ENCODE measurements at places on chromosomes 6 and 20.

DNA sequence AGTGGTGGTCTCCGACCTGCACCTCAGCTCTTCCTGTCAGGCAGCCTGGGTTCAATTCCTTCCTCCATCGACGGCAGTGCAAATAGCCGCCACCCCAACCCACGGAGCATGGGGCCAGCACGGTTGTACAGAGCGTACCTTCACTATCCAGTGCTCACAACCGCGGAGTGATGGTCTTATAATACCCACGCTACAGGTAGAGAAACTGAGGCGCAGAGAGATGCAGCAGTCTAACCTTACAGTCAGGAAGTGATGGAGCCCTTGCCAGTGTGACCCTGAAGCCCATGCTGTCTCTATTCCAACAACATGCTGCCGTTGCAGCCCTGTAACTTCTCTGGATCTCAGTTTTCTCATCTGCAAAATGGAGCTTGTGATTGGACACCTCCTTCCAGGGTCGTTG, 11.0 kb downstream of the SCRT2 start:
- DNase-seq, result no peak

DNA sequence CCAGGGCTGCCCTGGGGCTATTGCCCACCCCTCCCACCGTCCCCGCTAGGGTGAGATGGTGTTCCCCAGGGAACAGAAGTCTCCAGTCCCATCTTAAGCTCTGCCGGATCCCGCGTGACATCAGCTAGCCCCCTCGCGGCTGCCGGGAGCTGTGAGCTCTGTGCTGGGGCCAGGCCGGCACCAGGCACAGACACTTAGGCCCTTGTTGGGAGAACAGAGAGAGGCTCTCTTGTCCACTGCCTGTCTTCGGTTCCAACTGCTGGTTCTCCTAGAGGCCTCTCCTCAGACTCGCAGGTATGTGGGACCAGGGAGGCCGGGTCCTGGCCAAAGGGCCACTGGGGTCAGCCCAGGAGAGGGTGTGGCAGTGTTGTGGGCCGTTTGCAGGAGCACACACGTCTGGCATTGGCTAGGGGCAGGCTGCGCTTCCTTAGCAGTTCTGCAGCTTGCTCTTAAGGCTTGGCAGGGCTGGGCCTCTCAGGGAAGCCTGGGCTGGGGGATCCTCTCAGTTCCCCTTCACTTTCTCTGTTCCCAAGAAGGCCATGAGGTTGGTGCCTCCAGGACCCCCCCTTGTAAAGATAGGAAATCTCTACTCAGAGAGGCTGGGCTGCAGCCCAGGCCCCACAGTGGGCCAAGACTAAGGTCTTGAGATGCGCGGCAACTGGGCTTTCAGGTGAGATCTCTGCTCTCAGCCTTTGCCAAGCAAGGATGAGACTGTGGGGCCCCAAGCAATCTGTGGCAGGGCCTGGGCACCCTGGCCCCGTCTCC, 6.3 kb downstream of the SGK2 start:
- DNase-seq, result no peak

DNA sequence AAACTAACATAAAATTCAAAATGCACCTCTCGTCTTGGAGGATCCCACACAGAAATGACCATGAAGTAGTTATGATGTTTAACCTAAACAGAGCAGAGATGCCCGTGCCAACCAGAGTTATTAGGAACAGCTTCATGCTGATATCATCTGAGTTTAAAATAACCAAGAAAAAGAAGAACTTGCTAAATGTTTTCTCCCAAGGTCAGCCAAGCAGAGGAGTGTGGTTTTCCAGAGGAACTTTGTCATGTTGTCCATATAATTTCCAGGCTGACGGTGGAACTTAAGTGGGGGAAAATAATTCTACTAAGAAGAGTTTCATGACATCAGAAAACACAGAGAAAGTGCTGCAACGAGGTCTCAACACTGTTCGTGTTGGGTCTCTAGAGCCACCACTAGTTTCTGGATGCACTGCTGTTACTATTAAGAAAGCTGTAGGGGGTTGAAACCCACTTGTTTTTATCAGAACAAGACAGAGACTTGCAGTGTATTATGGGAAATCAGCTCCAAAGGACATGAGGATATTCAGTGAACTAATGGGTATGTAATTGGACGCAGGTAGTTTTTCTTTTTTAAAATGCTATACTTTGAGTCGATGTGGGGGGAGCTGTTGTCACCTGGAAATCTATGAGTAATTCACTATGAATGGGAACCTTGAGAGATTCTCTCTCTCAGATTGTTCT, 5.2 kb downstream of the AGPAT4 start:
- no peak for DNase-seq

- no peak for DNase-seq
Observed at GRCh38 chr6:127518710-127519468, at the start of gene MTCL3. Gene MTCL3 (minus strand): TSS chr6:127519335.

- DNase-seq, result no peak
Observed at GRCh38 chr6:95204178-95204577, 373.2 kb upstream of the MANEA start.
